Thymus (tissue), 14 donors: ENCODE measurements at places on chromosomes 5 and 9. TPM values are rescaled to one million over a fixed set of nuclear protein-coding genes. Genes with fewer than 3 reads are reported as not detected.

Gene TRIM7
- 0.38 TPM for total RNA-seq

Gene CEL
- 0.76 TPM for total RNA-seq

GRCh38 chr5:140242099-140242498 is 60.8 kb downstream of the PFDN1 start:
- DNase-seq: no peak
- no peaks in the 10 kb centered on the region for H3K4me1 ChIP-seq
- no peaks in the 10 kb centered on the region for H3K36me3 ChIP-seq
- no peak overlapping the region for H3K27ac ChIP-seq

Gene FBP2
- total RNA-seq: 0.38 TPM

Gene CCDC183
- 3.2 TPM for total RNA-seq

Gene SUB1
- total RNA-seq: 527 TPM

DNA sequence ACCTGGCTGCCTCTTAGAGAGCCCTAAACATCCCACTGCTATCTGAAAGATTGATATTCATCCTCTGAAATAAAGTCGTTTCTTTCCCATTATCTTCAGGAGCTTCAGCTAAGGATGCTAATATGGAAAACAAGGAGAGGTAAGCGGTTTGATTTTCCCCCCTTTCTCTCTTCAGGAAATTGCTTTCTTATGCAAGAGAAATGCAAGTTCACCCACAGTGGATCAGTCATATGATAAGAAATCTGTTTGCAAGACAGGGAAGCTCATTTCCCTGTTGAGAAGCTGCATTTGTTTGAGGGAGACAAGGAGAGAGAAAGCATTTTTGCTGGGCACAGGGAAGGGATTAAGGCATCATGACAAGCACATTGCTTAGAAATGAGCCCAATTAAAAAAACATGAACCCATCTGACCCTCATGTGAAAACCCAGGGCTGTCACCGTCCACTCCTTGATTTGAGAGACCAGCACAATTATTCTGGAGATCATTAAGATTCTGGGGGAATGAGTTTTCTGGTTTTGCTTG is 53.7 kb upstream of the BOD1 start:
- no peak overlapping the region for H3K4me3 ChIP-seq
- H3K36me3 ChIP-seq: no peaks in the 10 kb centered on the region
- no peaks in the 10 kb centered on the region for H3K27me3 ChIP-seq
- H3K27ac ChIP-seq: no peak overlapping the region

- no peak overlapping the region for H3K27ac ChIP-seq
- H3K36me3 ChIP-seq: no peaks in the 10 kb centered on the region
- DNase-seq: no peak
- no peak overlapping the region for H3K4me3 ChIP-seq
- H3K27me3 ChIP-seq: no peaks in the 10 kb centered on the region
- no peaks in the 10 kb centered on the region for H3K4me1 ChIP-seq
These were observed 495.1 kb downstream of the CDH18 start for GRCh38 chr5:19492861-19493260.

- H3K4me3 ChIP-seq: no peak overlapping the region
- no peak overlapping the region for H3K27ac ChIP-seq
- no peak for DNase-seq
- peaks cover 3% of the 10 kb centered on the region for H3K4me1 ChIP-seq
These were observed 144.7 kb downstream of the ARL15 start for GRCh38 chr5:54165687-54166086.

Gene LYRM7
- total RNA-seq: 8.8 TPM

DNA sequence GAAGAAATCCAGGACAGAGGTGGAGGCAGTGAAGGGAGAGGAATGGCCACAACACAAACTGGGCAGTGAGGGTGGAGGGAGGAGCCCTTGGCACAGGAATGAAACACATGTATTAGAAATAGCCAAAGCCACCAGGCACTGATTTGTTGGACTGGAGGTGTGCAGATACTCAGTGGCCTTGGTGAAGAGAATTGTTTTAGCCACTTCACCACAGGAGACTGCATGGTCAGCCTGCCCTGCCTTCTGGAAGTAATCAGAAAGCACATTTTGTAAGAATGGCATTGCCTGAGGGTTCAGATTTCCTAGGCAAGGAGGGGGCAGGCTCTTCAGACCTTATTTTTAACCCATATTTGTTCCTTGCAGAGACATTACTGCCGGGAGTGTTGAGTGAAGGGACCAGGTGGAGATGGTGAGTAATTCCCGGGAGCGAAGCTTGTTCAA is 2.2 kb downstream of the SGCD start:
- no peak overlapping the region for H3K4me3 ChIP-seq
- H3K36me3 ChIP-seq: no peaks in the 10 kb centered on the region
- no peak overlapping the region for H3K27ac ChIP-seq
- DNase-seq: no peak
- no peaks in the 10 kb centered on the region for H3K27me3 ChIP-seq

DNA sequence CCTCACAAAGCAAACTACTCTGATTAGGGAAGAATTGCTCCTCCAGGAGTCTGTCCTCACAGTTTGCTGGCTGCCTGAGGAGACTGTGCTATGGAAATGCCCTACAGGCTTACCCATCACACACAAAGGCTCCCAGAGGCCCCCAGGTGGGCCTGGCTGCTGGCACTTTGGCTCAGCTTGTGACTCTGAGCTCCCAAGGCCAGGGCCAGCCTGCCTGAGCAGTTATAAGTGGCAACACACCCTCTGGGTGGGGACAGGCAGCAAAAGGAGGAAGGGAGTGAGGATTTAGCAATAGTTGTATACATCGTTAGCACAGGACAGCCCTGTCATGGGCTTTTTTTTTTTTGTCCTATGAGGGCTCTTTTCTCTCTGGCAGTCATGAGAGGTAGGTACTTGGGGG is 103.5 kb downstream of the DAPK1 start:
- no peaks in the 10 kb centered on the region for H3K36me3 ChIP-seq
- H3K4me1 ChIP-seq: peaks cover 93% of the 10 kb centered on the region
- no peaks in the 10 kb centered on the region for H3K27me3 ChIP-seq
- H3K4me3 ChIP-seq: no peak overlapping the region
- no peak for DNase-seq

DNA sequence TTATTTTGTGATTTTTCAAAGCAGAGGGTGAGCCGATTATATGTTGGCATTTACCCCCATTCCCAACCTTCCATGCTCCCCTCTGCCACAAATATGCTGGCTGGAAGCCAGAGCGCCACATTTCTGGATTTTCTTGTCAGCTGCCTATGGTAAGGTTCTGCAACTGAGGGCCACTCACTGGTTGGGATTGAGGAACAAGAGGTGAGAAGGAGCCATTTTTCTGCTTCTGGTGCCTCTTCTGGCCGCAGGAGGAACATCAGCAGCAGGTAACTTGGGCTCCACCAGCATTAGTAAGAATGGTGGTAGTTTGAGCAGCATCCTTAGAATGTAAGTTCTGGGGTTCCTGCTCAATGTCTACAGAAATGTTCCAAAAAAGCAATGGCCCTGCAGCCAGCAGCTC is 159.5 kb upstream of the MAST4 start:
- H3K4me1 ChIP-seq: no peaks in the 10 kb centered on the region
- no peaks in the 10 kb centered on the region for H3K36me3 ChIP-seq
- H3K27me3 ChIP-seq: no peaks in the 10 kb centered on the region

DNA sequence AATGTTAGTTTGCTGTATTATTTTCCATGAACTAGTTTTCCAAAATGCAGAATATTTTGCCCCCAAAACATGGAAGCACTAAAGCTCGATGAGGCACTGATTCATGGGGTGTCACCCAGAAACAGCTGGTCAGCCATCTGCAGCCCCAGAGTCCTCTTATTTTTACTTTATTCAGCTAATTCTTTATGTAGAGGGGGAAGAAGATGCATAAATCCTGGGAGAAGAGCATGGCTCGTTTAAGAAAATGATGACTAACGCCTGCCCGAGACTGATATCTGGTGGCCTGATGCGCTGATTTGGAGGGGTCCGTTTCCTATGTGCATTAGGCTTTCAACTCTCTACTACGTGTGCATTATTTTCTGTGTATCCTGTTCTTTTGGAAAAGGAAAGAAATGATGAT is 390.3 kb upstream of the MEF2C start:
- DNase-seq: no peak
- H3K36me3 ChIP-seq: no peaks in the 10 kb centered on the region
- H3K27ac ChIP-seq: no peak overlapping the region
- no peaks in the 10 kb centered on the region for H3K27me3 ChIP-seq

DNA sequence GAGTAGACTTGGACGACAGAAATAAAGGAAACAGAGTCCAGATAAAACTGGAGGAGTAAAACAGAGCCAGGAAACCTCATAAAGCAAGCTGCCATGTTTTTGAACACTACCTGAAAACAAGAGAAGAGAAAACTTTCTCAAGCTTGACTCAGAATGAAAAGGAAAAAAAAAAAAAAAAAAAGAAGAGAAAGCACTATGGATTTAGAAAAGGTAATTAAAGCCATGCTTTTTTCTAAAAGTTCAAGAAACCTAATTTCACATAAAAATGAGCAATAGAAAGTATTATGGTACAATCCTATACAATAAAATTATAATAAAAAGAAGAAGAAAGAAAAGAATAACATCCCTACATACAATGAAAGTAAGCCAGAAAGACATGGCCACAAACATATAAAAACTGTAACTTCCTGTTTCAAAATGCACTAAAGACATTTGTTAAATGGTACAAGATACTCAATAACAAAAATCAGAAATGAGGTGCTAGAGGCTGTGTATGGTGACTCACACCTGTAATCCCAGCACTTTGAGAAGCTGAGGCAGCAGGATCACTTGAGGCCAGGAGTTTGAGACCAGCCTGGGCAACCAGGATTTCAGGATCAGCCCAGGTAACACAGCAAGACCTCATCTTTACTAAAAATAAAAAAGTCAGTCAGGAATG is 129.5 kb downstream of the SIL1 start:
- no peak for DNase-seq
- no peaks in the 10 kb centered on the region for H3K36me3 ChIP-seq
- H3K4me3 ChIP-seq: no peak overlapping the region
- no peak overlapping the region for H3K27ac ChIP-seq
- no peaks in the 10 kb centered on the region for H3K4me1 ChIP-seq
- H3K27me3 ChIP-seq: no peaks in the 10 kb centered on the region

Gene TNC
- 31.5 TPM for total RNA-seq

DNA sequence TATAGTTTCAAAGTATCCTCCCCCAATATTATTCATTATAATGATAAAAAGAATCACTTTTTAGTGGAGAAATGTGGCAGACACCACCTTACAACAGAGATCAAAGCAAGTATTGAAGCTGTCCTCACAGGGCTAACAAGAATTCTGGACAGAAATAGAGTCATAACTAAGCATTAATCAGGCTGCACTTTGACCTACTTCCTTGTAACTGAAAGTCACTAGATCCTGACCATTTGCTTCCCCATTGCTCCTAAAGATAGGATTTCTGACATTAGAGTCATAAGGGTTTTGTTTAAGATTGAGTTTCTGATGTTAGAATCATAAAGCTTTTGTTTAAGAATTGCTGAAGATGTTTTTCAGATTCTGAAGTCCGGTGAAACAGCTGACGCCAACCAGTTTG is 159.7 kb downstream of the ATP10B start:
- H3K4me3 ChIP-seq: no peak overlapping the region
- no peaks in the 10 kb centered on the region for H3K27me3 ChIP-seq
- no peak overlapping the region for H3K27ac ChIP-seq
- no peaks in the 10 kb centered on the region for H3K4me1 ChIP-seq
- no peak for DNase-seq
- H3K36me3 ChIP-seq: no peaks in the 10 kb centered on the region

GRCh38 chr9:16265688-16266087 is 604.8 kb downstream of the BNC2 start:
- no peaks in the 10 kb centered on the region for H3K27me3 ChIP-seq
- H3K27ac ChIP-seq: no peak overlapping the region
- no peaks in the 10 kb centered on the region for H3K36me3 ChIP-seq
- H3K4me1 ChIP-seq: peaks cover 21% of the 10 kb centered on the region
- no peak for DNase-seq
- H3K4me3 ChIP-seq: no peak overlapping the region

DNA sequence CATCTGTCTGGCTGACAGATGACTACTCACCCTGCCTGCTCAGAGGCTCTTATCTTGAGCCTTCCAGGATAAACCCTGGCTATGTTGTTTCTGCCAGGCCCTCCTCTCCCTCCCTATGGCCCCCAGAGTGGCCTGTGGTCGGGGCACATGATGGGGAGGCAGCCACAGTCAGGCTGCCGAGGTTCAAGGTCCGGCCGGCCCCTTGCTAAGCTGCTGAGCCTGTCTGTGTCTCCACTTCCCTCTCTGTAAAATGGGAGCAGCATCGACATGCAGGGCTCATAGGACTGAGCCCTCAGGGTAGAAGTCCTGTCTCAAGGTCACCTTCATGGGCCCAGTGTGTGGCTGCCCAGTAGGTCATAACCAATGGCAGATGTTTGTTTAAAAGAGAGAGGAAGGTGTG is 28.5 kb downstream of the WNK2 start:
- no peaks in the 10 kb centered on the region for H3K27me3 ChIP-seq
- H3K27ac ChIP-seq: no peak overlapping the region
- no peak for DNase-seq
- H3K4me3 ChIP-seq: no peak overlapping the region
- H3K36me3 ChIP-seq: no peaks in the 10 kb centered on the region

- no peak overlapping the region for H3K4me3 ChIP-seq
- H3K36me3 ChIP-seq: no peaks in the 10 kb centered on the region
- H3K4me1 ChIP-seq: no peaks in the 10 kb centered on the region
- DNase-seq: no peak
- no peaks in the 10 kb centered on the region for H3K27me3 ChIP-seq
These were observed 527.2 kb downstream of the KCTD16 start for GRCh38 chr5:144697847-144698262.

DNA sequence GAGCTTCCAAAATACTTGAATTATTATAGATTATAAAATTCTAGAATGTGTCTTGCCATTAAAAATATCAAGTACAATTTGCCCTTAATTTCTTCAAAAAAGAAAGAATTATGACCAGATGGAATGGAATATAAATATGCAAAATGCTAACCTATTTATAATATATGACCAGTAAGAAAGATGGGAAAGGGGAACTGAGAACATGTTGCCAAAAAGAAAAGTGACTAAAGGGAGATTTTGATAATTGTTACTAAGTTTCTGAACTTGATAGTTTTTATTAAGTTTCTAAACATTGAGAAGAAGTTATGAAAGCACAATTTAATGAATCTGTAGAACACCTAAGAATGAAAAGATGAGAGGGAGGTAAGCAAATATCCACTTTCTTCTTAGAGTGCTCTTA is 188.4 kb upstream of the NR4A3 start:
- no peak for DNase-seq
- H3K4me3 ChIP-seq: no peak overlapping the region
- H3K27me3 ChIP-seq: no peaks in the 10 kb centered on the region
- H3K27ac ChIP-seq: no peak overlapping the region
- H3K36me3 ChIP-seq: no peaks in the 10 kb centered on the region

- H3K4me1 ChIP-seq: no peaks in the 10 kb centered on the region
- H3K4me3 ChIP-seq: no peak overlapping the region
- DNase-seq: no peak
- no peaks in the 10 kb centered on the region for H3K36me3 ChIP-seq
These were observed 9.9 kb upstream of the PRR16 start for GRCh38 chr5:120454094-120454798.

Gene SLC6A19
- total RNA-seq: 0.09 TPM

DNA sequence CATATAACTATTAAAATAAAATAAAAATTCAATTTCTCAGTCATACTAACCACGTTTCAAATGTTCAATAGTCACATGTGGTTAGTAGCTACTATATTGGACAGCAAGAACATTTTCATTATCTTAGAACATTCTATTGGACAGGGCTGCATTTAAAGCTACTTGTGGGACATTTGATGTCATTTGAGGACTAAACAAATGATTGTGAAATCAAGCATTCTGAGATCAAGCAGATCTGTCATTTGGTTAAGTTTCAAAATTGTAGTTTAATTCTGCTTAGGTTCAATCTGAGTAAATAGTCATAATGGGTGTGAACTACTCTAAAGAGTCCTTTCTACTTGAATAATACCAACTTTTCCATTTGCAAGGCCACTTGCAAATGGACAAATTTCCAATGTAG is 226.9 kb upstream of the C9orf72 start:
- H3K27ac ChIP-seq: no peak overlapping the region
- no peak for DNase-seq
- no peaks in the 10 kb centered on the region for H3K36me3 ChIP-seq
- no peak overlapping the region for H3K4me3 ChIP-seq
